ENCODE measurements at places on chromosomes 13 and 19. TPM values are rescaled to one million over a fixed set of nuclear protein-coding genes. Genes with fewer than 3 reads are reported as not detected.

Gene CAB39L
- total RNA-seq = 23.3 TPM

Gene CEACAM20
- not detected for total RNA-seq

Gene AP1M2
- not detected for total RNA-seq

Gene PROZ
- not detected for total RNA-seq

Gene PLPP2
- total RNA-seq = 16.6 TPM

Gene CYP4F8
- total RNA-seq = not detected

Gene OR7C1
- not detected for total RNA-seq

Gene JSRP1
- 0.27 TPM for total RNA-seq

Gene GAPDHS
- not detected for total RNA-seq

Gene POU2F2
- 0.08 TPM for total RNA-seq

Gene COG3
- 31.0 TPM for total RNA-seq

Gene RASIP1
- total RNA-seq = 0.16 TPM

Gene DLL3
- total RNA-seq = 0.09 TPM

Gene PDE4C
- not detected for total RNA-seq

Gene SELENOV
- not detected for total RNA-seq

Gene THSD1
- 4.8 TPM for total RNA-seq

Gene PLIN4
- 0.90 TPM for total RNA-seq

Gene ZNF571
- total RNA-seq = 5.2 TPM

Gene LIN7B
- 3.7 TPM for total RNA-seq

Gene SULT2A1
- total RNA-seq = not detected

Gene UPF1
- total RNA-seq = 17.7 TPM

Gene ZNF491
- 0.99 TPM for total RNA-seq

Gene F7
- under 0.01 TPM for total RNA-seq

Gene APOC4
- not detected for total RNA-seq

Gene ZNF541
- 0.27 TPM for total RNA-seq

Gene NAPSA
- not detected for total RNA-seq

Gene ZNF790
- 13.2 TPM for total RNA-seq

All from fibroblast of the aortic adventitia (primary cell).